ENCODE measurements at places on chromosomes 5 and 9.

DNA sequence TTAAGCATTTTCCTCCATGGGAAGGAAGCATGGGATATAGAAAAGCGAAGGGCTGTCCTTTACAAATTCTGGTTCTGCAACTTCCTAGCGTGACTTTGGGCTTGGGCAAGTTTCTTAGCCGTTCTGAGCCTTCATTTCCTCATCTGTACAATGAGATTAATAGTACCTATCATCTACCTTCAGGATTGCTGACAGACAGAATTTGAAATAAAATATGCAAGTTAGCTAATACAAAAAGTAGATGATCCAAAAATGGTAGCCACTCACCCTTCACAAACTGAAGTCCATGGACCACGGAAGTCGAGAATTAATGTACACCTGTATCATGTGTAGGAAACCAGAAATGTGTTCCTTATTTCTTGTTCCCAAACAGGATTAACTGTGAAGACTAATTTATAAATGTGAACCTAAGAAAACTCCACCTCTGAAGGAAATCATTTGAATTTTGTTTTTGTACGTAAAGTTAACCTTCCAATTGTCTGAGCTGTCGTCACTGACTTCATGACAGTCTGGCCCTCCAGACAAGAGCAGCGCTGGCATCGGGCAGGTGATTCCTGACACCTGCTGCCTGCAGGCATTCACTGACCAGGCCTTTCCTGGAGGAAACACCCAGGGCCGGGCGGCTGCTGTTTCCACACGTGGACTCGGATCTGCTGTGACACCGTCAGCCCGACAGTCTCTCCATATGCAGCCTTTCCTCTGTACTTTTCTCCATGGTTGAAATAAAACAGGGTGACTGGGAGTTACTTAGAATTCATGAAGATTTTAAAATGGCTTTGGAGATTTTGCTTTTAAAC is 63.4 kb downstream of the PSMB7 start:
- no peak for DNase-seq

GRCh38 chr5:178750230-178750629 is 19.8 kb upstream of the ZNF354A start:
- DNase-seq = no peak

GRCh38 chr9:114633438-114634089 is 22.5 kb downstream of the TMEM268 start:
- DNase-seq = no peak

GRCh38 chr5:139951296-139951924 is 91.7 kb downstream of the NRG2 start:
- no peak for DNase-seq

GRCh38 chr9:81499021-81499454 is 190.3 kb downstream of the TLE1 start:
- DNase-seq = no peak

DNA sequence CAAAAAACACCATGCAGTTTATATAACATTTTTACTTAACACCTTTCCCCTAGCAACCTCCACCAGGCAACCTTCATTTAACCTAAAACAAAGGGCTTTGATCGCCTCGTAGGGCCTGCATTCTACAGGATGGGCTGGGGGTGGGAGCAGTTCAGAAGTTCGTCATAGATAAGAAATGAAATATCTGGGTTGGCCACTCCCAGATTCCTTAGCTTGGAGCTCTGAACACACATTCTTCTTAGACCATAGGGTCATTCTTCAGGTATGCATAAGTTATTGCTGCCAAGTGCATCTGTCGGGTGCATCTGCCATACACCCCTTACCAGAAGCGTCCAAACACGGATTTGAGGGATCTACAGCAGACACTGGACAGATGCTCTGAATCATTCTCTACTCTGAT is 4.3 kb upstream of the SLC22A5 start:
- DNase-seq = no peak

- DNase-seq = no peak
Measured at GRCh38 chr9:133320421-133320881, 15.5 kb downstream of the SURF6 start.

- no peak for DNase-seq
Measured at GRCh38 chr5:171453056-171453725, 33.7 kb downstream of the FGF18 start.

DNA sequence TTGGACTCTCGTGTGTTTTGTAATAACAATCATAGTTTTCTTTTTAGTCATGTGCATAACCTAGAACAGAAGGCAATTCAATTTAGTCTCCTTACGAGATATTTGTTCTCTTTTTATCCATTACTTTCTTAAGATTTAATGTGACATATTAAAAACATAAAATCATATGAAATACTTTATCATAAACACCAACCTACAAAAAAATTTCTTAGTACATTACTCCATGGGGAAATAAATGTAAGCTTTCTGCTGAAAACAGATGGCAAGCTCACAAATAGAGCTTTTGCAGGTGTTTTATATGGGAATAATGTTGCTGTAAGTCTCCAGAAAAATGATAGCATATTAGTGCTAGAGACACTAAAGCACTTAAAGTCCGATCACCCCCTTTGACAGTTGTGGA is 1035.2 kb upstream of the ARRDC3 start:
- DNase-seq = no peak

DNA sequence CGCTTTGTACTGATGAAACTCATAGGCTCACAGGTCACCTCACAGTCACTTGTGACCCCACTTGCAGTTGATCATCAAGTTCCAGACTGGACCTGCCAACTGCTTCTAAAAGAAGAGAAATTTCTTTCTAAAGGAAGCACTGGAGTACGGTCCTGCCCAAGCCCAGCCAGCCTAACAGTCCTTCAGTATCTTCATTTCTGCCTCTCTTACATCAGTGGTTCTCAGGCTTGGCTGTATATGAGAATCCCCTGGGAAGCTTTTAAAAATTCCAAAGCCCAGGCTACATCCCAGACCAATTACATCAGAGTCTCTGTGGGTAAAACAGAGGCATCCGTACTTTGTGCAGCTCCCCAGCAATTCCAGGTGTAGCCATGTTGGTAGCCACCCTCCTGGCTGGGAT is 282.1 kb downstream of the NFIB start:
- DNase-seq = no peak

DNA sequence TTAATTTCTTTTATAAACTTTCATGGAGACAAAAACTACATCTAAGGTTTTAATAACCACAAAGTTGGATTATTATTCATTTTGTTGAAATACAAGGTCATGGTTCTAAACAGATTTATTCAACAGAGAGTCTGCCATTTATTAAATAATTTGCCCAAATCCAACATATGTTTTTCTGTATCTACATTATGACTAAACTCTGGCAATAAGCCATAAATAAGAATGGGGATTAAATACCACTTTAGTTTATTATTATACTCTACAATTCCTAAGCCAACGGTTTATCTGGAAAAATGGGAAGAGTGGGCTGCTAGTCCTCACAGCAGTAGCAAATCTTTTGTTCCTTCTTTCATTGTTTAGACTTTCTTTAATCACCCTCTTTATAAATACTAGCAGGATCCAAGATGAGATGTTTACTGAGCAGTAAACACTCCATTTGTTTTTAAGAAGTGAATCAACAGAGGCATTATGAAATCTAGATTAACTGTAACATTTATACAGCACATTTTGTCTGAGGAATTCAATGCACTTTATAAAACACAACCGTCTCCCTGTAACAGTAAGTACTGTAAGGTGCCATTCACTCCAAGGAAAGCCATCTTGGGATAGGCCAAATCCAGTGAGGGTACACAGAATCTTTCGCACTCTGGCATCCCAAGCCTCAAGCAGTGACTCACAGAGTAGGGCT is 89.7 kb downstream of the DROSHA start:
- no peak for DNase-seq

GRCh38 chr5:147411359-147412319 is 98.2 kb downstream of the DPYSL3 start:
- DNase-seq = no peak

DNA sequence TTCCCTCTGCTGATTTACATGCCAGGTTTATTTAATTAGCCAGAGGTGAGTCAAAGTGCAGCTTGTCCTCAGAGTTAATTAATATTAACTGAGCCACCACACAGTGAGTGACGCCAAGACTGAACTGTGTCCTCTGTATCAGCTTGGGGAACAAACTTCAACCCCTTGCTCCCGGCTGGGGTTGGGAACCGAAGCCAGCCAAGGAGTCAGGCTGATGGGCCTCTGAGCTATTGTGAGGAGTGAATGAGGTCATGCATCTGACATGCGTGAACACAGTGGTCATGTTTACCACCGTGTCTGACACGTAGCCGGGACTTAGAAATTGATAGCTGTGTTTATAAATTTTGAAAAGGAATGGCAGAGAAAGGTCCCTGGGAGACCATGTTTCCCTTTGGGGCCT is 17.1 kb downstream of the IGIP start:
- DNase-seq = no peak

- DNase-seq = no peak
Measured at GRCh38 chr5:31078956-31079355, 114.5 kb upstream of the CDH6 start.

GRCh38 chr5:74538206-74538661 is 102.3 kb downstream of the ENC1 start:
- no peak for DNase-seq
